ENCODE measurements at places on chromosomes 13 and 19.

- DNase-seq: peak; percentile 29
Measured at GRCh38 chr13:34155931-34156607, 338.1 kb downstream of the RFC3 start.

DNA sequence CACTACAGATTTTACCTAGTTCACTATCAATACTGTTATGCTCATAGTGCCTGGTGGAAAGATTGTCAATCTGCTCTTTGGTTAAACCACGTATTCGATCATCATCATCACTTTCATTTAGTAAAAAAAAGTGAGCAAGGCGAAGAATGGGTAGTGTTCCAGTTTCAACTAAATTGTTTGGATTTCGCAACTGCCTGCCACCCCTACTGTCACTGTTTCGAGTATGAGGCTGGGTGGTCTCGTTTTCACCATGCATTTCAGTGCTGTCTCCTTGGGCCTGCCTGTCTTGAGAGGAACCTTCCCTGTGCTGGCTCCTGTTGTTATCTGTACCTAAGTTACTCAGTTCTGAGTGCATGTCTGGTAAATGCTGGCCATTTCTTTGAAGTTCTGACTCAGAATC lies 8.1 kb downstream of the RNF6 start:
- DNase-seq: no peak

- no peak for DNase-seq
Measured at GRCh38 chr13:81988567-81988966, 1647.6 kb upstream of the SPRY2 start.

GRCh38 chr13:42405665-42406390 lies 133.9 kb downstream of the AKAP11 start:
- no peak for DNase-seq

DNA sequence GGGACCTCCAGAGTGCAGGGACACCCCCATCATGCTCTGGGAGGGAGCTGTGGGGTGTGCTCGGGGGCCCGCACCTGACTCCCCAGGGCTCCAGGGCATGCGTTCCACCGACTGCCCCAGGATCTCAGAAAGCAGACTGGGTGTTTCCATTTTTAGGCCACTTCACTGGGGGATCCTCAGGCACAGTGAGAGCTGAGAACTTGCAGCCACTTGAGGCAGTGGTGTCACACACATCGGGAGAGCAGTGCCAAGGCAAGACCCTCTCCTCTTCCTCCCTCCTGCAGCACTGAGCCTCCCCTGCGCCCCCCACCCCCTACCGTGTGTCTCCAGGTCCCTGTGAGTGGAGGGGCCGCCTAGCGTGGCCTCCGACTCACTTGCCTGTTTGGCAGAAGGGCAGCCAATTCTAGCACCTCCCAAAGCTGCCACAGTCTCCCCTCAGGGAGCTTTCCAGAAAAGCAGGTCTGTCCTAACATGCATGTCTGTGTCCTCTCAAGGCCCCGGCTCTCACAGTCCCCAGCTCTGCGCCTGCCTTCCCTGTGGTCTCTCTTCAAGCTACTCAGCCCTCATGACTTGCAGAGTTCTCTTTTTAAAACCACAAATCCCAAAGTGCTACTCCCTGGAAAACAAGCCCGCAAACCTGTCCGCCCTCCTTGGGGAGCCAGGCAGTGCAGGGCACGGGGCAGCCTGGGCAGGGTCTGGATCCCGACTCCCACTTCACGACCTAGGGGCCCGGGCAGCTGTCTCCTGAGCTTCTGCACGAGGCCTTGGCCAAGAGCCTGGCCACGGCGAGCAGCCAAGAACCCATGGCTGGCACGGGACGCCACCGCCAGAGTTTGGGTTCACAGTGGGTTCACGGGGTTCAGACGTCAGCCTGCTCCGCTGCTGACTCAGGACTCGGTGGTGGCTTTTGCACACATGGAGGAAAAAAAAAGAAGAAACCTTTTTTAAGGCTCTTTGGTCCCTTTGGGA lies 94.1 kb downstream of the STK24 start:
- peak; percentile 58 for DNase-seq

DNA sequence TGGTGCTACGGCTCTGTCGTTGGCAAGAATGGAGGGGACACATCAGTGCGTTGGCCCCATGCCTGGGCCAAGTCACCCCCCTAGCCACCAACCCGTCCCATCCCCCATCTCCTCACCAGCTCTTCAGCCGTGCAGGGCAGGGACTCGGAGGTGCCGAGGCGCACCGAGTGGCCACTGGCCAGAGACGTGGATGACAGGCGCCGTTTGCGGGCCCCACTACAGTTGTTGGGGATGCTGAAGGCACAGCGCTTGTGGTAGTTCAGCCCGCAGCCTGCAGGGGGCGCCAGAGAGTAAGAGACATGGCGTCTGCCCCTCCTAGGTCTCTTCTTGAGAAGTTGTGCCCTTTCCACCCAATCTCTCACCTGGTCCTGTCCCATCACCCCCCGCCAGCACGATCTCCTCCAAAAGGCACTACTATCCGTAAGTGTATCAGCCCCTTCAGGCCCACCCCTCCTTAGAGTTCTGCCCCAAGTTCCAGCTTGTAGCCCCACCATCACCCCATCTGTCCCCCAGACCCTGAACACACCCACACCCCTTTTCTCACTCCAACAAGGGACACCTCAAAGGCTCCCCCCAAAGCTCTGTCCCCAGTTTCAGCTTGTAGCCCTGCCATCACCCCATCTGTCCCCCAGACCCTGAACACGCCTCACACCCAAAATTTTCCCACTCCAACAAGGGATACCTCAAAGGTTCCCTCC lies 12.4 kb downstream of the PRKD2 start:
- peak; percentile 24 for DNase-seq

All from NCI-H446 (cell line).